H1 (cell line): ENCODE measurements at places on chromosomes 16 and 17. TPM values are rescaled to one million over a fixed set of nuclear protein-coding genes. Genes with fewer than 3 reads are reported as not detected.

C16orf74 gene
- total RNA-seq: 6.1 and 7.3 TPM in 2 replicates

TBC1D3B gene
- total RNA-seq: 3.9 and 6.2 TPM in 2 replicates

SCARF1 gene
- total RNA-seq: 1.6 TPM in 2 replicates

PCTP gene
- total RNA-seq: 12.5 and 14.6 TPM in 2 replicates

KRT31 gene
- total RNA-seq: not detected in 2 replicates

GLIS2 gene
- total RNA-seq: 17.4 and 18.6 TPM in 2 replicates

ZNF19 gene
- total RNA-seq: 3.5 TPM in 2 replicates

CLEC10A gene
- total RNA-seq: not detected in 2 replicates

CD68 gene
- total RNA-seq: 0.31 TPM in 1 of 2 replicates, not detected in the other

SPSB3 gene
- 22.5 and 25.3 TPM in 2 replicates for total RNA-seq

FOXN1 gene
- not detected in 2 replicates for total RNA-seq

SETD6 gene
- total RNA-seq: 37.0 and 40.5 TPM in 2 replicates

SOX9 gene
- total RNA-seq: 4.9 and 5.2 TPM in 2 replicates

LRRC75A gene
- 7.2 and 9.9 TPM in 2 replicates for total RNA-seq

CES4A gene
- 0.93 TPM in 1 of 2 replicates, not detected in the other for total RNA-seq

KRTAP16-1 gene
- total RNA-seq: not detected in 2 replicates

VKORC1 gene
- total RNA-seq: 83.3 and 84.1 TPM in 2 replicates

DOC2B gene
- total RNA-seq: 3.3 and 4.0 TPM in 2 replicates

CCDC200 gene
- total RNA-seq: not detected in 2 replicates

HOXB4 gene
- not detected in 2 replicates for total RNA-seq

KCNH4 gene
- total RNA-seq: 0.47 and 0.59 TPM in 2 replicates

MYH11 gene
- total RNA-seq: 0.71 and 0.78 TPM in 2 replicates

MEIOB gene
- 0.99 and 1.1 TPM in 2 replicates for total RNA-seq

DNAAF8 gene
- total RNA-seq: 0.17 TPM in 1 of 2 replicates, not detected in the other

KRT20 gene
- total RNA-seq: not detected in 2 replicates

ICAM2 gene
- 0.45 TPM in 1 of 2 replicates, not detected in the other for total RNA-seq

KRT36 gene
- total RNA-seq: not detected in 2 replicates

MYLK3 gene
- 0.23 and 0.35 TPM in 2 replicates for total RNA-seq

GSDMA gene
- total RNA-seq: not detected in 2 replicates

KCNH6 gene
- 1.8 TPM in 2 replicates for total RNA-seq

MAF gene
- 2.7 TPM in 2 replicates for total RNA-seq
